Stimulated activated CD8-positive, alpha-beta memory T cell treated with anti-CD3 and anti-CD28 coated beads, Interleukin-2, amount 100 ng/mL, for 48 hours (primary cell): ENCODE measurements at places on chromosomes 5 and 9.
A peak's percentile ranks its signal among the peaks of the same experiment; 100 is the strongest.

DNA sequence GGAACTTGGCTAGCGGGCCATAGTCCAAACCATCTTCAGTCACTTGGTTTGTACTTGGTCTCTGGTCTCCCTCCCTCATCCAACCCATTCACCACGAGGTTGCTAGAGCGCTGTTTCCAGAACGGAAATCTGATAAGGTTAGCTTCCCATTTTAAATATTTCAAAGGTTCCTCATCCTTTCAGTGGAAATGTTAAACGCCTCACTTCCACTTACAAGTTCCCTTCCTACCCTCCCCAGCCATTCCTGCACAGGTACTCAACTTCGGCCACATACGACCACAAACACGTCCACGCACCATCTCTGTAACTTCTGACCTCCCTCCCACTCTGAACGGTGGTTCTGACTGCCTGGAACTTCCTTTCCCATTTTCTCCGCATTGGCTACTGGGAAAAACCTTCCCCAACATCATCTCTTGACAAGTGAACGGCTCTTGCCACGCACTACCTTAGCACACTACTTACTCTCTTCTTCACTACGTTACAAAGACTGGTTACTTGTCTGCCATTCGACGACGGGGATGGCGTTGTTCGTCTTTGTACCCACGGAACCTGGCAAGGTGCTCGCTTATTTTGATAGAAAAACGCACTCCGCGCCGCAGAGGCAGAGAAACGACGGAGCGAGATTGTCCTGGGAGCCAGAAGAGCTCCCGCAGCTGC lies 629 bp downstream of the CCNH start:
- DNase-seq: no peak

- DNase-seq: peak; percentile 91
Observed at GRCh38 chr5:144170276-144171024, at the start of the genes KCTD16 and YIPF5. TSS of gene KCTD16 (plus strand) at chr5:144170873. TSS of gene YIPF5 (minus strand) at chr5:144170659. CDS start at chr5:144169955, 704 bp downstream.

DNA sequence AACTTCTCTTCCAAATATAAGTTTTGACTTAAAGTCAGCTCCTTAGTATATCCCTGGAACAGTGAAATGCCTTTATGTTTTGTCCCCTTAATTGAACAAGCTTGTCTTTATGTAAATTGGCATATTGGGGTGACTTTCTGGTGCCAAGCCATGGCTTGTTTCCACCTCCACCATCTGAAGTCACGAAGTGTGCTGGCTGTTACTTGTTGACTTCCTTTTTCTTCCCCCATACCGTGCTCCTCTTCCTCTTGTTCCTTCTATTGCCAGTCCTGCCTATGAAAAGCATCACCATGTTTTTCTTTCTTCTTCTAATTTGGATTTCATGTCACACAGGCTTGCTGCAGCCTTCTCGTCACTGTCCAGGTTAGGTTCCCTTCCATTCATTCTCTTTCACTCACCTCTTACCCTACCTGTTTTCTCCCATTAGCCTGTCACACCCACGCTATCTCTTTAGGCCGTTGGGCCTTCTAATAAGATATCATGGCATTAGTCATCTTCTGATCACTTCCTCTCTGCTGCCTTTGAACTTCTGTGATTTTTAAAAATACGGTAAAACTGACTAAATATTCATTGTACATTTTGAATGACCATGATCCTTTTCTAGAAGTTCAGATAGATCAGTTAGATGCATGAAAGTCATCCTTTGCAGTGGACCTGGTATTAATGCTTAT lies 48.1 kb downstream of the IQGAP2 start:
- no peak for DNase-seq

- no peak for DNase-seq
Observed at GRCh38 chr9:136576269-136576626, 30.4 kb upstream of the NOTCH1 start.

DNA sequence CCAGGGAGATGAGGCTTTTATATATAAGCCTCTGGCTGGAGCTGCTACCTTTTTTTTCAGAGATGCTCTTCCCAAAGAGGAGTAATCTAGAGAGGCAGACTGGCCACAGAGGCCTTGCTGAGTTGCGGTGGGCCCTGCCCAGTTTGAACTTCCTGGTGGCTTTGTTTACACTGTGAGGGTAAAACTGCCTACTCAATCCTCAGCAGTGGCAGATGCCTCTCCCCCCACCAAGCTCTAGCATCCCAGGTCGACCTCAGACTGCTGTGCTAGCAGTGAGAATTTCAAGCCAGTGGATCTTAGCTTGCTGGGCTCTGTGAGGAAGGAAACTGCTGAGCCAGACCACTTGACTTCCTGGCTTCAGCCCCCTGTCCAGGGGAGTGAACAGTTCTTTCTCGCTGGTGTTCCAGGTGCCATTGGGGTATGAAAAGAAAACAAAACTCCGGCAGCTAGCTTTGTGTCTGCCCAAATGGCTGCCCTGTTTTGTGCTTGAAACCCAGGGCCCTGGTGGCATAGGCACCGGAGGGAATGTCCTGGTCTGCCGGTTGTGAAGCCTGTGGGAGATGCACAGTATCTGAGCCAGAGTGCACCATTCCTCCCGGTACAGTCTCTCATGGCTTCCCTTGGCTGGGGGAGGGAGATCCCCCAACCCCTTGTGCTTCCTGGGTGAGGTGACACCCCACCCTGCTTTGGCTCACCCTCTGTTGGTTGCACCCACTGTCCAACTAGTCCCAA lies 219.5 kb upstream of the IZUMO3 start:
- no peak for DNase-seq

DNA sequence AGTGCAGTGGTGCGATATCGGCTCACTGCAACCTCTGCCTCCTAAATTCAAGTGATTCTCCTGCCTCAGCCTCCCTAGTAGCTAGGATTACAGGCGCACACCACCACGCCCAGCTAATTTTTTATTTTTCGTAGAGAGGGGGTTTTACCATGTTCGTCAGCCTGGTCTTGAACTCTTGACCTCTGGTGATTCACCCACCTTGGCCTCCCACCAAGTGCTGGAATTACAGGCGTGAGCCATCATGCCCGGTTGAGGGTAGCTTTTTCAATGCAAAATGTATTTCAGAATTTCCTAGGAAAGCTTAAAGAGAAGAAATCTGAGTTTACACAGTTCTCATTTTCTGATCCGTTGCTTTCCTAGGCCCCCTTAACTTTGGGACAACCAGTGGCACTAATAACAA lies 15.7 kb downstream of the BDP1 start:
- no peak for DNase-seq

- no peak for DNase-seq
Observed at GRCh38 chr9:734831-735511, 106.5 kb upstream of the DMRT1 start.

GRCh38 chr5:72226950-72227349 lies 93.1 kb downstream of the MRPS27 start:
- no peak for DNase-seq

DNA sequence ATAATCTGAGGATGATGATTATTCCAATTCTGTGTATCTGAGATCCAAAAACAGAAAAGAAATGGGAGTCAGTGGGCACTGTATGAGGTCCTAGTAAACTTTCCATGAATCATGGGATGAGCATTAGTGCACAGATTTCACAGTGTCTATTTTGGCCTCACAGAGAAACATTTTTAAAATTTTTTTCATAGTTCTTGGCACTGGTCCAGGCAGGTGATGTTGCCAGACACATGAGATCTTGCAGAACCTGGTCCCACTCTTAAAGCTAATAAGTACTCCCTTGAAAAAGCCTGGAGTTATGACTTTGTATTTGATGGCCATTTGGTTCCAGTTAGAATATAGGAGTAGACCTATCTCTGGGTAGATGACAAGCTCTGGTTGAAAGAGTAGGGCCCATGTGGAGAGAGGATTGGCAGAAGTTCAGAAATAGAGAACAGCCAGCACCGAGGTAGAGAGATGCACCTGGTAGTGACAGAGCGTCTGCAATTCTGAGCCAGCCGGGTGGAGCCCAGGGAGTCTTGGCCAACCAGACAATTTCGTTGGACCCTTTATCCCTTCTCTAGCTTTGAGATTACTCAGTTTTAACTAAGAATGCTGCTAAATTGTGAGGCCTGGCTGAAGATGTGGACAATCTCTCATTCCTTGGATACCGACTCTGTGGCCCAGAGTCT lies 6.3 kb upstream of the TNFSF15 start:
- DNase-seq: no peak

DNA sequence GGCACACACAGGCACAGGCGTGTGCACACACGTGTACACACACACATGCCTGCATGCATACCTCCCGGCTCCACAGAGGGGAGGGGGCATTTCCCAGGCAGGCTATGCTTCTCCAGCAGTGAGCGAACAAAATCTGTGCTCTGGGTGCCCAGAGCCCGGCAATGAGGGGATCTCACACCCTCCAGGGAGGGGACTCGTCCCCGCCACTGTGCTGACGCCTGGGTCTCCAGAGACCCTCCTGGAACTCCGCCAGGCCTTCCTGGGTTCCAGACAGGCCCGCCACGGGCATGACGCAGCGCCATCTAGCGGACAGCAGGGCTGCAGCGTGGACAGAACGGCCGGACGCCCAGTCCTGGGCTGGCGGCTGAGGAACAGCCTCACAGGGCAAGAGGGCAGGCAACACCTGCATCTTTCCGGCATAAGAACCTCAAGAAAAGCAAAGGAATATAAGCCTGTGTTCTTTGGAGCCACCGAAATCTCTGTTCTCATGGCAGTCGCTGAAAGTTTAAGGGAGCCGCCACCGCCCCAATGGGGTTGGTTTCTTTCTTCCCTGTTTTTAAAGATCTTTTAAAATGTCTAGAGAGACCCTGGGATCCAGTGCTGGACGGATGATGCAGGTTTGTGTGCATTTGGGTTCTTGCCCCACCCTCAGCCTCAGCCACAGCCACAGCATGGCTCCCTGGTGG lies 135.6 kb upstream of the PPP1R26 start:
- DNase-seq: peak; percentile 34

- DNase-seq: no peak
Observed at GRCh38 chr9:89375191-89375760, 57.0 kb downstream of the SECISBP2 start.

DNA sequence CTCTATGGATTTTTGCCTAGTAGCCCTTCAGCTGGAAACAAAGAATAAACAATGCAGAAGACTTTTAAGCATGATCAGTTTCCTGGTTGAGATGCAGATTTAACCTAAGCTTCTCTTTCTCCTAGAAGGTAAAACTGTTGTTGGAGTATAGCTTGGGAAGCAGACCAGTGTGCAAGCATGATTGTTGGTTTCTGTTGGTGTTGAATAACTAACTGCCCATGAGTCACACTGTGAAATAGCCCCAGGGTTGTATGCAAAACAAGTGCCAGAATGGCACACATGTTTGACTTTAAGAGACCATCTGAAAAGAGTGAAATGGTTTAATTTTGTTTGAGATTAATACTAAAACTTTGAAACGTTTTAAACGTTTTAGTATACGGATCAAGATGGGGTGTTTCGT lies 227.1 kb downstream of the ARHGEF28 start:
- DNase-seq: no peak

DNA sequence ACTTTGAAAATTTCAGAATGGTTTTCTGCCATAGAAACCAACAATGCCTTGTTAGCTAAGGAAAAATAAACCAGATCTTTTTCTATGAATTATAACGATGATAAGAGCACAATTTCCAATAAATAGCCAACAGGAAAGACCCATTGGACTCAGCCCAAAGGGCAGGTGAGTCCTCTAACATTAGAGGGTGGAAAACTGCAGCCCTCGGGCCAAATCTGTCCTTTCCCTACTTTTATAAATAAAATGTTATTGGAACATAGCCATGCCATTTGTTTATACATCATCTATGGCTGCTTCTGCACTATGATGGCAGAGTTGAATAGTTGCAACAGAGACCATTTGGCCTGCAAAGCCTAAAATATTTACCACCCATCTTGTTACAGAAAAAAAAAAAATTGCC lies 296.1 kb downstream of the FBXL7 start:
- no peak for DNase-seq

DNA sequence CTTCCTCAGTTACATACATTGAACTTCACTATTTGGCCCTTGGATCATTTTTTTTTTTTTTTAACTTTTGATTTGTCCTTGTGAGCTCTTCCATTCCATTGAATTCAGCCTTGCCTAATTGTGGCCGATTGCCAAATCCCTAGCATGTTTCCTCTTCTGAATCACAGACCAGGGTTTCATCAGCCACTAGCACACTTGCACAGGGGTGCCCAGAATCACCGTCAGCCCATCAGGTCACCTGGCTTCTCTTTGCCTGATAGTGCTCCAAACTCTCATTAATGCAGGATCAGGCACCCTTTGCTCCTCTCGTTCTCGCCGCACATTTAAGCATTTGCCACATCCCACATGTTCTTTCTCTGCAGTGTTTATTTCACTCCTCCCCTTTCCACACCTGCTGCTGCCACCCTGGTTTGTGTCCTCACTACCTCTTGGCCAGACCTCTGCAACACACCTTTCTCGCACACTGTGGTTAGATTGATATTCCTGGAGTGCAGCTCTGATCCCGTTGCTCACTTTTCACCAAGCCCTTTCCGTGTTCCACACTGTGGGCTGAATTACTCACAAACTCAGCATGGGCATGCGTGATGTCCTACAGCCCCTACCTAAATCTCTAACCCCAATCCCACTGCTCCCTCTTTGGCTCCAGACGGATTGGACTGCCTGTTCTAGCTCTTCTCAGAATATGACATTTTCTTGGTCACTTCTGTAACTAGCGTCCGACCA lies 9.8 kb downstream of the PIK3R1 start:
- DNase-seq: no peak

DNA sequence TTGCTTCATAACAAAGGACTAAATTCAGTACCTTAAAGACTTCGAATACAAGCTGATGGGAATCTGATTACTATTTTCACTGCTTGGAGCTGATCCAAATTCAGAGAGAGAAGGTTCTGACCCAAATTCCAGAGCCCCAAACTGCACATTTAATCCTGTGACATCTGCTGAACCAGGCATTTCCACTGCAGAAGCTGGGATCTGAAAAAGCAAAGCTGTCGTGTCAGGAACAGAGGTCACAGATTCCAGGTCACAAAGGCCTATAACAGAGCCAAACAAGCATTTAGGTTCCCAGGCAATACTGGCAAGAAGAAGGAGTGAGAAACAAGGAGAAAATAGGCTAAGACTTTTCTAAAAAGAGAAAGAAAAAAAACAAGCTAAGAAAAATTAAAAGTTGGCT lies 105.3 kb downstream of the UBAP2 start:
- DNase-seq: no peak

DNA sequence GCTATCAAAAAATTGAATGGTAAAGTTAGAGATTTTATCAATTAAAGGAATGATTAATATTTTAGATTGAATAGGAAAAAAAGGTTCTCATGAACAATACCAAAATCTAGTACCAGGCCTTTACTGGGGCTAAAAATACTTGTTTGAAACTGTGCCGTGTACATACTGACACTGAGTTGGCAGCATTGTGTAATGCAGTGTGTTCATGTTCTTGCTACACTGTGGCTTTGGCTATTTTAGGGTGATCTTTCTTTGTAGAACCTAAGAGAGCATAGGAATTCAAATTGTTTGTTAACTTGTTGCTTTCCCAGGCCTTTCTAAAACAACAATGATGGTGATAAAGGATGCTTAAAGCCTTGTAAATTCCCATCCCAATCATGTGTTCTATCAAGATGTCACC lies 80.9 kb downstream of the KIF4B start:
- DNase-seq: no peak

- DNase-seq: no peak
Observed at GRCh38 chr5:85375525-85375924, 990.8 kb upstream of the EDIL3 start.

- DNase-seq: no peak
Observed at GRCh38 chr5:14241141-14241540, 98.0 kb downstream of the TRIO start.

GRCh38 chr9:123039617-123040219 lies 6.3 kb downstream of the GPR21 start:
- DNase-seq: no peak
